ENCODE measurements at places on chromosomes 4 and X.

GRCh38 chr4:21638171-21638725, 310.3 kb downstream of the KCNIP4 start:
- DNase-seq, result no peak

- DNase-seq, result no peak
Measured at GRCh38 chr4:161273607-161274006, 890.2 kb downstream of the FSTL5 start.

DNA sequence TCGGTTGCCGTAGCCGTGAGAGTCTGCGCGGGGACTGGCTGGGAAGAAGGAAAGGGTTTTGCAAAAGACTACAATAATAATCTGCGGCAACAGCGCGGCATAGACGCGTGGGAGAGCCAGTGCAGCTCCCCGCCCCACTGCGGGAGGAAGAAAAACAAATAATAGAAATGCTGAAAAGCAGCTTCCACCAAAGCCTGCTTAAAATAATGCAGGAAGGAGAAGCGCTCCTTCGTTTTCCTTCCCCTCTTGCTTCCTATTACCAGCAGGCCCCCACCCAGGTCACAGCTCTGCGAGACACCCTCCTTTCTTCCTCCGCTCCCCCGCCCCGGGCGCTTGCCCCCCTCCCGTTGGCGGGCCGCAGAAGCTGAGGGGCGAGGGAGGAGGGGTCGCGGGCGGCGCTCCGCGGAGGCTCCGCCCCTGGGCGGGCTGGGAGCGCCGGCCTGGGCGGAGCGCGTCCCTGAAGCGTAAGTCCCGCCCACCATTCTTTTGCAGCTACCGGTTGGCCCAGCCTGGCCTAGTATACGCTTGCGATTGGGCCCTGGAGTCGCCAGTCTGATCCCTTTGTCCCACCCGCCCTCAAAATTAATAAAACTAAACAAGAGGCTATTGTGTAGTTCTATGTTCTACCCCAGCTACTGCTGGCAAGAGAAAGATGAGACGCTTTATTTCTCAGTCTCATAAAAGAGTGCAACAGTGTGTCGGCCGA, 636 bp upstream of the AMOT start:
- DNase-seq, result peak; percentile 64

DNA sequence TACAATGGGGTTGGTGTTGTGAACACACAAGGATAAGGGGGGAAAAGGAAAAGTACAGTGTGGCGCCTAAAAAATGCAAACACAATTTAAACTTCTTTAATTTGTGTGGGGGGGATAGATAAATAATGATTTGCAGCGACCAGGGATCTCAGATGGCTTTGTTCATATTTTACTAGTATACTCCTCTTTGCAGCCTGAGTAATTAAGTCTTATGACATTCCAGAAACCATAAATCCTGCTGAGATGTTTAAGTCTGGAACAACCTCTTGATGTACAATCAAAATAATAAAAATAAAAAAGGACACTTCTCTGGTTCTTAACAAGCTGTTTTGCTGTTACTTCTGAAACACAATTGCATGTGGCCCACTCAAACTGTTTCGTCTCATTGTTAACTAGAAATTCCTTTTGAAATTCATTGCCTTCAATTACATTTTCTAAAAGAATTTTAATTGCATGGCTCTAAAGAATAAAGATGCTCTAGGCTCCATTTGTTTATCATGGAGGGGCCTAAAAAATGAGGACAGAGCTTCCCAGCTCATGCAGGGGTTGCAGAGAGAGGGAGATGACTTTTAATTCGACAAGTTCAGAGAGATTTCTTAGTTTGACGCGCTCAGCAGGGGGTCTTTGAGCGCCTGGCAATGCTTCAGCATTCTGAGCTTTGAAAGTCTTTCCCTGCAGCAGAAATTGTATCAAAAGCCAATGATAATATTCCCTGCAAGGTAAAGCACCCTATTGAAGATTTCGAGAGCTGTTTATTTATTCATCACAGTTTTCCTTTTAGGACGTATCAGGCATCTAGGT, 892.4 kb upstream of the TENM3 start:
- peak; percentile 4 for DNase-seq

GRCh38 chrX:101550751-101551379, 518 bp downstream of the ARMCX1 start:
- no peak for DNase-seq

DNA sequence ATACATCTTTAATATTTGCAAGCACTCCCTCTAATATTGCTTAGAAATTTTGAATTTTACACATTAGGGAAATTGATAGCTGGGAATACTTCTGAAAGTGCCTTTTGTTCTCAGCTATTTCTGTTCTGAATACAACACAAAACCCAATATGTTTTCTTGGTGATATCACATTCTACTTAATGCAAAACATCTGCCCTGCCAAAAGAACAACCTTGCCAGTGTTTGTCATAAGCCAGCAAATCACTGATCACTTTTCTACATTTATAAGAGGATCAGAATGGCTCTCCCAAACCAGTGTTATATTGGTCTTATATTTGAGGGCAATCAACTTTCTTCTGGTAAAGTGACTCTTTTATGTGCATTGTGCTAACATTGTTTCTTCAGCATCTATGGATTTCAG, 126.8 kb upstream of the APOOL start:
- no peak for DNase-seq

GRCh38 chr4:61214680-61215079, 14.6 kb downstream of the ADGRL3 start:
- no peak for DNase-seq

DNA sequence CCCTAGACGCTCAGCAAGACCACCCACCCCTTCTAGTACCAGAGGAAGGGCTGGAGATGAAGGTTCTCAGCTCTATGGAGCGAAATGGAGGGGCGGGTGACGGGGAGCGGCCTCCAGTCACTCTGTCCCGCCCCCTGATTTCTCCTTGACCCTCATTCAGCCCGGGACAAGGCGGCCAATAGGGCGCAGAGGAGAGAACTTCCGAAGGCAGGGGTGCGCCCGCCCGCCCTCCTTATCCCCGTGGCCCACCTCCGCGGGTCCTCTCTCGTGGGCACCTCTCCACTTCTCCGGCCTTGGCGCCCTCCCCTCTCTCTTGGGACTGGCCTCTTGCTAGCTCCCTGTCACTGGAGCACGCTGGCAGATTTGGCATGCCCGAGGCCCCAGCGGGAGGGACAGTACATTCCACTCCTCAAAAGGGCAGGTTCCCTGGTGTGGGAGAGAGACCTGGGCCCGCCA, 1.1 kb upstream of the SEPTIN6 start:
- no peak for DNase-seq

- no peak for DNase-seq
Measured at GRCh38 chrX:54639018-54639345, 109.0 kb downstream of the GNL3L start.
